Nephron progenitor cell (in vitro differentiated cells): ENCODE measurements at places on chromosomes 3 and 15.
A peak's percentile ranks its signal among the peaks of the same experiment; 100 is the strongest.

DNA sequence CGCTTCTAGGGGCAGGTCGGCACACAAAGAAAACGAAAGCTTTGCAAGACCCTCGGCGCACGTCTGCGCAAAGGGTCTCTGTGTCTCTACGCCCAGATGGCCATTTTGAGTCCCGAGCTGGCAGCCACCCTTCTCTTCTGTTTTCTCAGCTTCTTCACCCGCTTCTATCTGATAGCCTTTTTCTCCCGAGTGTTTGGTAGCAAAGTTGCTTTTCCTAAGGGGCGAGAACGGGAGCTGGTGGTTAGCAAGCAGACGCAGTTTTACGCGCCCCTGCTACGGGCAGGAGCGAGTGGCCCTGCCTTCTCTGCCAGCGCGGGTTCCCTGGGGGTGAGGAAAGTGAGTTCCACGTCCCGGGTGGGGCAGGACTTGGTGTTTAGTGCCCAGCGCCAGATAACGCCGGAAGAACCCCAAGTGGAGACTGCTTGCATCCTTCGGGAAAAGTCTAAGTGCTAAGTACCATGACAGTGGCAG, 2.9 kb upstream of the MKRN2 start:
- no peak for DNase-seq

DNA sequence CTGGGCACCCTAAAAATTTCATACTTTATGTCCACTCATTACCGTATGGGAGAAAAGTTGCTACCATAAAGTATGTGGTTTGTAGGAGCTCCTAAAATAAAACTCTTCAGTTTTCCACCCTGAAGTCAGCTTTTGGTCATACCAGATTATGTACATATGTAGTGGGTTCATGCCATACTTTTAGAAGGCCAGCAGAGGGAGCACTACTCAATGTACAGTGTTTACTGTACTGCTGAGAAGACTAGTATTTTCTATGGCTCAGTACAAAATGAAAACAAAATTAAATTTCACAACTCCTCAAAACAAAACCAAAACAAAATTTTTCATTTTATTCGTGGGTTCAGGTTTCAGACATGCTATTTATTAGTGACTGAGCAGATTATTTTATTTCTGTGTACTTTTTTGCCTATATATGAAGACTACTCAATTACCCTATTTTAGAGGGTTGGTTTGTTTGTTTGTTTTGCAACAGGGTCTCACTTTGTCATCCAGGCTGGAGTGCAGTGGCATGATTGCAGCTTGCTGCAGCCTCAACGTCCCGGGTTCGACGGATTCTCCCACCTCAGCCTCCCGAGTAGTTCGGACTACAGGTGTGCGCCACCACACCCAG, 24.3 kb downstream of the NXPE3 start:
- peak; percentile 42 for DNase-seq

GRCh38 chr15:31586841-31587240, 260.2 kb downstream of the KLF13 start:
- no peak for DNase-seq

- DNase-seq = no peak
Measured at GRCh38 chr15:60937278-60937677, 291.8 kb downstream of the RORA start.

GRCh38 chr3:132638706-132639105, 20.9 kb downstream of the ACAD11 start:
- no peak for DNase-seq

- DNase-seq = no peak
Measured at GRCh38 chr15:96553006-96553405, 222.5 kb downstream of the NR2F2 start.

- no peak for DNase-seq
Measured at GRCh38 chr3:14246414-14246813, 67.8 kb downstream of the LSM3 start.

GRCh38 chr15:90982135-90982534, 12.2 kb downstream of the PRC1 start:
- DNase-seq = no peak

DNA sequence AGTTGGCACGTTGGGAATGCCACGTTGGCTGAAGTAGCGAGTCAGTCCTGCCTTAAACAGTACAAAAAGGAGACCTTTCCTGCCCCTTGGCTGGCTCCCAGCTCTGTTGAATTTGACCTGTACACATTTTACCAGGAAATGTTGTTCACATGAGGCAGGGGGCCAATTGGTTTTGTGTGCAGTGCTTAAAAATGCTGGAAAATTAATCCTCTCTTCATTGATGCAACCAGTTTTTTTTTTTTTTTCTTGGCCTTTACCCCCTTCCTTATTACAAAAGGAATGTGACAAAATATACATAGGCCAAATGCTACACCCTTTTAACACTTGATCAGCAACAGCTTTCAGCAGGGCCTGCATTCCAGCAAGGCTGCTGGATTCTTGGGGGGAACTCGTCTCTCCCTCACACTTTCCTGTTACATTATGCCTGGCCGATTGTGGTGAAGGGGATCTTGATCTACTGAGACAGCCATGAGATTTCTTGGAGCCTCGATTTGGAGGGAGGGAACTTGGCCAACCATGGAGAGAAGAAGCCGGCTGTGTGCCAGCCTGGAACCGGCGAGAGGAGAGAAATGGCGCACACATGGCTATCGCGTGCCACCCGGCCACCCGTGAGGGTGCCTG, 93.1 kb downstream of the DNASE1L3 start:
- DNase-seq = no peak

- DNase-seq = no peak
Measured at GRCh38 chr15:81863162-81863561, 182.7 kb downstream of the MEX3B start.

DNA sequence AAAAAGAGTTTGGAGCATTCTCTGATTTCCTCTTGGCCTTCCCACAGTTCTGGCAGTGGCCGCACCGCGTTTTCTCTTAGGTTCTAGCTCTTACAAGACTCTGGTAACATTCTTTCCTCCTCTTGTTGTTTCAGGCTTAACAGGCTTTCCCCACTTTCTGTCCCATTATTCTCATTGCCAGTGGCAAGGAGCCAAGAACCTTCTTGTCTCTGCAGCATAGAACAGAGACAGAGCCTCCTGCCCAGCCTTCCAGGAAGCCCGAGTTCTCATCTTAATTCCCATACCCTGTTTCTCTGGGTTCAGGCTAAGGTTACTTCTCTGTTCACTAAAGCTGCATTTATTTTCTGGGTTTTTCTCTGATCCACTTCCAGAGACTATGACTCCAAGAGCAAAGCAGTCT, 61.1 kb downstream of the DUT start:
- no peak for DNase-seq

DNA sequence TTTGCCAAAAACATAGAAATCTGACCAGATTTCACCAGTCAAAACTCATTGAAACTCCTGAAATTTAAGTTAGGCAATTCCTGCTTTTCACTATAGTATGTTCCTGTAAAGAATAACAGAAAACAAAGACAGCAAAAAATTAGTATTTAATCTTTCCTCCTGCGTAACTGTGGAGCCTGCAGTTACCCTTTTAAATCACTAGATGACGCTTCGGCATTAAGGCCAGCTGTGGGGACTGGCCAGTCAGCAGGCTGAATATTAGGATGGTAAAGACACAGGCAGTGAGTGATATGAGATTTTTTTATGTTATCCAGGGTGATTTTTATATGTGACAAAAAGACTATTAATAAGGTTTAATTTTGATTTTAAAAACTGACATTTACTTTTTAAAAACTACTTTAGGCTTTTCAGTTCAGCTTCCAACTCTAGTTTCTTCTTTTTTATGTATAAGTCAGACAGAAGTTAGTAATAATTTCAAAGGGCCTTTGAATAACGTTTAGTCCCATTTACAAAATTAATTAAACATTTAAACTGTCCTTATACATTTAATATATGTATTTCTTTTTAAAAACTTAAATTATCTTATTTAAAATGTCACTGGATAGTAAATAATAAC, 165.1 kb downstream of the PPM1L start:
- peak; percentile 23 for DNase-seq

DNA sequence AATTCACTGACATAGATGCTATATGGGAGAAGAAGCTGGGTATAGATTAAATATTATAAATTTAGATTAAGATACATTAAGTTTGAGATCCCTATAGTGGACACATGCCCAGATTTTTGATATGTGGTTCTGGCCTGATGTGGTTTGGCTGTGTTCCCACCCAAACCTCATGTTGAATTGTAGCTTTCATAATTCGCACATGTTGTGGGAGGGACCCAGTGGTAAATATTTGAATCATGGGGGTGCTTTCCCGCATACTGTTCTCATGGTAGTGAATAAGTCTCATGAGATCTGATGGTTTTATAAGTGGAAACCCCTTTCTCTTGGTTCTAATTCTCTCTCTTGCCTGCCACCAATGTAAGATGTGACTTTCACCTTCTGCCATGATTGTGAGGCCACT, 189.4 kb upstream of the CD96 start:
- no peak for DNase-seq

DNA sequence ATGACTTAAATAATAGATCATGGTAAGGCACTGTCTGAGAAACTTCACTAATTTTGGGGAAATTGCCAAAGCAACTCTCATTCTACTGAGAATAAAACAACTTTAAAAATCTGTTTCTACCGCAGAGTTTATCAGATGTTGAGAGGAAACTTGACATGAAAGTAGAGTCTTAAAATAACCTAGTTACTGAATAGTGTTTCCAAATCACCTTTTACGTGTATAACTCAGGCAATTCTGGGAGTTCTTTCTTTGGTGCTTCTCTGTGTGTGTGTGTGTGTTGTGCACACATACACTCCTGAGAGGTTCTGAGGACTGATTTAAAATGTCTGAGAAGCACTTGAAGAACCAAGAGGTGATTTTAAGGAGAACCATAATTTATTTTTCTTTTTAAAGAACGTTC, 236.6 kb downstream of the SV2B start:
- no peak for DNase-seq

DNA sequence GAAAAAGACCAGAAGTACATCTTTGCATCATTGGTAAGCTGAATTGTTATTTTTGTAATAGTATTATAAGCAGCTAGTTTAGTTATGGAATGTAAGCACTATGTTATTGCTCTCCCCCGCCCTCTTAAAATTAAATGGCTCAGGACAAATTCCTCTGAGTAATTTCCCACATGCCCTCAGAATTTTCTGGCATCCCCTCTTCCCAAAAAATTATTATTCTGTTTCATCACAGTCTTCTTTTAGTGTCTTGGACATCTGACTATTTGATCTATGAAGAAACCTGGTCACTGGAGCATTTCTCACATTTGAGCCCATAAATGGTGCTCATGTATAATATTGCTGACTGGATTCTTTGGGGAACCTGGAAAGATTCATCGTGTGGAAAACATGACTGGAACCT, 68.3 kb downstream of the KLHL25 start:
- DNase-seq = no peak

DNA sequence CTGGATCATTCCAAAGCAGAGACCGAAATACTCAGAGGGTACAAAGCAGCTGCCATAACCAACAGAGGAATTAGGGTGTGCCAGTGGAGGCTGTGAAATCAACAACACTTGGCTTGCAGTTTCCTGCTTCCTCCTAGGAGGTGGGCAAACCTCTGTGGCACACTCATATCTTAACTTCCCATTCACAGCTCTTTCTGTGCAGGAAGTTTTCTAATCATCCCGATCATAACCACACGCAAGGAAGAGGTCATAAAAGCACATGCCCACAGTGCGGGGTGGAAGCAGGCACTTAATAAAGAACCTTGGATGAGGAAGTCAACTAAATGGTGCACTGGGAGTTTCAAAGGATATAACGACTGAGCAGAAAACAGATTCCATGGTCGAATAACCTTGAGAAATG, 5.1 kb downstream of the SCAMP2 start:
- DNase-seq = no peak

DNA sequence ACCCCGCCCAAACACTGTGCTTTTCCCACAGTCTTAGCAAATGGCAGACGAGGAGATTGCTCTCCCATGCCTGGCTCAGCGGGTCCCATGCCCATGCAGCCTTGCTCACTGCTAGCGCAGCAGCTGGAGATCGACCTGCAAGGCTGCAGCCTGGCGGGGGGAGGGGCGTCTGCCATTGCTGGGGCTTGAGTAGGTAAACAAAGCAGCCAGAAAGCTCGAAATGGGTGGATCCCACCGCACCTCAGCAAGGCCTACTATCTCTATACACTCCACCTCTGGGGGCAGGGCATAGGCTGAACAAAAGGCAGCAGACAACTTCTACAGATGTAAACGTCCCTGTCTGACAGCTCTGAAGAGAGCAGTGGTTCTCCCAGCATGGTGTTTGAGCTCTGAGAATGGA, 27.2 kb upstream of the WDR5B start:
- DNase-seq = no peak

- DNase-seq = no peak
Measured at GRCh38 chr3:52886049-52886730, 11.2 kb downstream of the STIMATE start.

DNA sequence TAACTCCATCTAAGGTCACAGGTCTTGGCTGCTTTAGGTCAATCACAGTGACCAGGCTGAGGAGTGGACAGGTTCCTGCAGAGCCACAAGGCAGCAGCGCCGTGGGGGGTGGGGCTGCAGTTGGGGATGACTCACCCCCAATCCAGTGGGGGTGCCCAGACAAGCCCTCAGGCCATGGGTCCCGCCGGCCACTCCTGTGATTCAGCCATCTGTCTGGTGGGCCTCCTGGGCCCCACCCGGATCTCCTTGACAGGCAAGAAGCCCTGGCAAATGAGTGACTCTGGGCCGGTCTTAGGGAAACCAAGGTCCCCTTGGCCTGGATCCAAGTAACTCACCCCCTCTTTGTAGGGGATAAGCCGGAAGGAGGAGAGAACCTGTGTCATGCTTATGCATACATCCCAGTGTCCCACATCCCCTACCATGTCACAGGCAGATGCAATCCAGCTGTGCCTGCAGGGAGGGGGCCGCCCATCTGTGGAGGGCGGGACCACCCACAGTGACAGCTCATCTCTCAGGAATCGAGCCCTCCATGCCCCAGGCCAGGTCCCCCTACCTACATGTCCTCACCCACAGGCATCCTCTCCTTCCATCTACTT, 495 bp upstream of the COL7A1 start:
- peak; percentile 27 for DNase-seq

- DNase-seq = peak; percentile 50
Measured at GRCh38 chr3:33372218-33373081, 67.8 kb downstream of the UBP1 start.

DNA sequence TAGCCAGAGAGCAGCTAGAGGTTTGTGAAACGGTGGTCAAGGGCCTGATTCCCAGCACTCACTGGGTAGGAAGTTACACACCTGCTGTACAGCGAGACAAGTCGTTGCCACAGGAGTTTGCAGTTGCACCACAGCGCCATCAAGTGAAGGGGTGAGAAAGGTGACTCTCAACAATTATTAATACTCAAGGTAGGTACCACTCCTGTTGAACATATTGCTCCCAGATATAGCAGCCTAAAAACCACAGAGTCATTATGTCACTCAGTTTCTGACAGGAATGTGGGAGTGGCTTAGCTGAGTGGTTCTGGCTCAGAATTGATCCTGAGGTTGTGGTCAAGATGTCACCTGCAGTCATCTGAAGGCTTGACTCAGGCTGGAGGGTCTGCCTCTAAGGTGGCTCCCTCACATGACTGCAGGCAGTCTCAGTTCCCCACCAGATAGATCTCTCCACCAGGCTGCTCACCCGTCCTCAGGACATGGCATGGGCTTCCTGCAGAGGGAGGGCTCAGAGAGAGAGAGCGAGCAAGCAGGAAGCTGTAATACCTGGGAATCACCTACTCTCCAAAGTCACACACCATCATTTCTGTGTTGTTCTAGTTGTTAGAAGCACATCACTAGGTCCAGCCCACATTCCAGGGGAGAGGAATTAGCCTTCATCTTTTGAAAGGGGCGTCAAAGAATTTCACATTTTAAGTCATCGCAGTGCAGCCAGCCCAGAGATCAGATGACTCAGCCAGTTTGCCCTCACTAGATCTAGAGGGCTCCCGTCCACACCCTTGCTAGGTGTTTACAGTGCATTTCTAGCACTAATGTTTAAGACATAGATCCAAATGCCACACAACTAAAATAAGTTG, 17.0 kb upstream of the ANO10 start:
- DNase-seq = no peak

GRCh38 chr3:58048301-58048700, 40.1 kb downstream of the FLNB start:
- no peak for DNase-seq
